A673 (cell line): ENCODE measurements at places on chromosomes 2 and 18.

DNA sequence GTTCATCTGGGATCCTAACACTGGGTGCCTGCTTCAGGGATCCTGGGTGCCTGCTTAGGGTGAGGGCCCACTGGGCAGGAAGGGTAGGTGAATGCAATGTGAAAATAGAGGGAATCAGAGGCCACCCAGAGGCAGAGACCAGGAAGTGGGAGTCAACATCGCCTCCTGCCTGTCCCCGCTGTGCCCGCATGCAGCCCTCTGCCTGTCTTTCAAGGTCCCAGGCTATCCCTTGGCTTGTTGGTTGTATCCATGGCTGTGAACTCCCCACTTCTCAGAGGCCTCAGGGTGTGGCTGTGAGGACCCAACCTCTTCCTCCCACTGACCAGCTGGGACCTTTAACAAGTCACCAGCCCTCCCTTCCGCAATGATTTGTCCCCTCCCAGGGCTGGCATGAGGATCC, 26.5 kb downstream of the PSD4 start:
- no peak overlapping the region for H3K4me3 ChIP-seq
- DNase-seq: peak; percentile 14
- H3K27me3 ChIP-seq: no peaks in the 10 kb centered on the region
- H3K36me3 ChIP-seq: no peaks in the 10 kb centered on the region

- no peaks in the 10 kb centered on the region for H3K36me3 ChIP-seq
- H3K27me3 ChIP-seq: peaks cover 9% of the 10 kb centered on the region
- H3K4me3 ChIP-seq: no peak overlapping the region
- DNase-seq: no peak
Observed at GRCh38 chr2:65193446-65193845, 34.2 kb upstream of the ACTR2 start.

DNA sequence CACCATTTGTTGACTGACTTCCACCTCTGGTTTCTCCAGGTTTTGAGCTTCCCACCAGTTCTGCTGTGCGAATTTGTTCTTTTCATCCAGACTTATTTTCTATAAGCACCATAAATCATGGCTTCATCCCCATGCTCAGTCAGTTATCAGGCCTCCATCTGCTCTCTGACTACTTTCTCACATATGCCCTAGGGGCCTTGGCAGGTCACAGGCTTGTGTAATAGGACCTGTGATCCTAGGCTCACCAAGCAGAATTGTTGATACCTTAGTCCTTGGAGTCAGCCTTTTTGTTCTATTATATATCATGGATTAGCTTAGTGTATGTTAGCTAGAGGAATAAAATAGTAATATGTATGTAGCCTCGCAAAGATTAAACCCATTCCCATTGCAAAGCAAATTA, 284.2 kb upstream of the TANK start:
- H3K27ac ChIP-seq: no peak overlapping the region
- no peaks in the 10 kb centered on the region for H3K27me3 ChIP-seq
- peaks cover 5% of the 10 kb centered on the region for H3K4me1 ChIP-seq

GRCh38 chr18:33483908-33484307, 43.4 kb upstream of the CCDC178 start:
- no peaks in the 10 kb centered on the region for H3K36me3 ChIP-seq
- DNase-seq: no peak
- no peak overlapping the region for H3K4me3 ChIP-seq

- peaks cover 27% of the 10 kb centered on the region for H3K27me3 ChIP-seq
- peaks cover 5% of the 10 kb centered on the region for H3K4me1 ChIP-seq
- no peaks in the 10 kb centered on the region for H3K36me3 ChIP-seq
- DNase-seq: no peak
- no peak overlapping the region for H3K27ac ChIP-seq
- H3K4me3 ChIP-seq: no peak overlapping the region
Observed at GRCh38 chr2:98821629-98822135, 90.8 kb upstream of the MGAT4A start.

- H3K27me3 ChIP-seq: no peaks in the 10 kb centered on the region
- no peak overlapping the region for H3K27ac ChIP-seq
- no peaks in the 10 kb centered on the region for H3K4me1 ChIP-seq
- no peak overlapping the region for H3K4me3 ChIP-seq
- no peaks in the 10 kb centered on the region for H3K36me3 ChIP-seq
Observed at GRCh38 chr2:55141572-55142413, 90.3 kb downstream of the CLHC1 start.

DNA sequence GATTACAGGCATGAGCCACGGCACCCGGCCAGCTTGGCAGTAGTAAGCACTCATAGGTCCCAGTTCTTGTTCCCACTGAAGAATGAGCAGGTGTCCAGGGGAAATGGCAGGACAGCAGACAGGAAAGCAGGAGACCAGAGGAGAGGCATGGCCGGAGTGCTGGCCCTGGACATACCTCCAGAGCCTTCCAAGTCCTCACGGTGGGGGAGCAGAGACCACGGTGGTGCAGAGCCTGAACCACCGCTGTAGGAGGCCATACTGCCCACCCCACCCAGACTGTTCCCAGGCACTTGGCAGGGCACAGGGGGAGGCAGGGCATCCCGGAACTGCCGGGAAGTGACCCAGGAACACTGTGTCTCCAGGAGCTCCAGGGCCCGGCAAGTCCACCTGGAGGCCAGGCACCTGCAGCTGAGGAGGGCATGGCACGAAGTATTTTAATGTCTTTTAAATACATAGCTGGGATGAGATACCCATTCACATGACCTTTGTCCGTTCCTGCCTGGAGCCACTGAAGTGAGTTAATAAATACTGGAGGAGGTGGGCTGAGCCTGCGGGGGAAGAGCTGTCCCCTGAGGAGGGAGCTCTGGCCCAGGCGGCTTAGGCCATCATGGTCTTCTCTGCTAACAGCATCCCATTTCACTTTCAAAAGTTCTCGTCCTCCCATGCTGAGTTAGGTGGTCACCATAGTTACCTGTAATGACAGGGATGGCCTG, 49.7 kb upstream of the TFCP2L1 start:
- H3K27ac ChIP-seq: no peak overlapping the region
- no peaks in the 10 kb centered on the region for H3K36me3 ChIP-seq
- peaks cover 5% of the 10 kb centered on the region for H3K4me1 ChIP-seq
- H3K4me3 ChIP-seq: no peak overlapping the region
- H3K27me3 ChIP-seq: no peaks in the 10 kb centered on the region
- no peak for DNase-seq

DNA sequence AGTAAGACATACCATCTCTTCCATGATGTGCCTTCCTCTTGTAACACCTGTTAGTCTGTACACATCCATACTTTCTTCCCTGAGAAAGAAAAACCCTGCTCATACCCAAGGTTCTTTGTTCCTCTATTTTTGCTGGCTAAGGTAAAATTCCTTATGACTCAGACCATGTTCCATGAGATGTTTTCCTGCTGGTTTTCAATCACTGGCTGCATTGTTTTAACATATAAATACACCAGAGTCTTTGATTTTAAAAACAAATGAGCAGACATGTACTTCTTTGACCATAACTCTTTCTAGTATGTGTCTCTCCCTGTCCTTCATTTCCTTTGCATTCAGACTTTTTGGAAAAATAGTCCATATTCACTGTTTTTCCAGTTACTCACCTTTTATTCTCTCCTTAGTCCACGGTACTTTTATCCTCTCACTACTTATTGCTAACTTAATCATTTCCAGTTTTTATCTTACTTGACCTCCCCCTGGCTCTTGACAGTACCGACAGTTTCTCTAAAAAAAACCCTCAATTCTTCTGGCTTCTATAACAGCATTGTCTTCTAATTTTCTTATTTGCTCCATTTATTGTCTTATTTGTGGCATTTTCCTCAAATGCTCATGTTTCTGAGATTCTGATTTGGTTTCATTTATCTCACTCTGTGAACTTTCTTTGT, 4.3 kb downstream of the VAPA start:
- no peaks in the 10 kb centered on the region for H3K27me3 ChIP-seq
- no peak overlapping the region for H3K27ac ChIP-seq
- no peaks in the 10 kb centered on the region for H3K36me3 ChIP-seq
- H3K4me3 ChIP-seq: no peak overlapping the region
- DNase-seq: no peak

GRCh38 chr18:27752944-27753343, 424.0 kb downstream of the CDH2 start:
- no peak overlapping the region for H3K4me3 ChIP-seq
- H3K36me3 ChIP-seq: no peaks in the 10 kb centered on the region
- H3K4me1 ChIP-seq: no peaks in the 10 kb centered on the region
- DNase-seq: no peak

DNA sequence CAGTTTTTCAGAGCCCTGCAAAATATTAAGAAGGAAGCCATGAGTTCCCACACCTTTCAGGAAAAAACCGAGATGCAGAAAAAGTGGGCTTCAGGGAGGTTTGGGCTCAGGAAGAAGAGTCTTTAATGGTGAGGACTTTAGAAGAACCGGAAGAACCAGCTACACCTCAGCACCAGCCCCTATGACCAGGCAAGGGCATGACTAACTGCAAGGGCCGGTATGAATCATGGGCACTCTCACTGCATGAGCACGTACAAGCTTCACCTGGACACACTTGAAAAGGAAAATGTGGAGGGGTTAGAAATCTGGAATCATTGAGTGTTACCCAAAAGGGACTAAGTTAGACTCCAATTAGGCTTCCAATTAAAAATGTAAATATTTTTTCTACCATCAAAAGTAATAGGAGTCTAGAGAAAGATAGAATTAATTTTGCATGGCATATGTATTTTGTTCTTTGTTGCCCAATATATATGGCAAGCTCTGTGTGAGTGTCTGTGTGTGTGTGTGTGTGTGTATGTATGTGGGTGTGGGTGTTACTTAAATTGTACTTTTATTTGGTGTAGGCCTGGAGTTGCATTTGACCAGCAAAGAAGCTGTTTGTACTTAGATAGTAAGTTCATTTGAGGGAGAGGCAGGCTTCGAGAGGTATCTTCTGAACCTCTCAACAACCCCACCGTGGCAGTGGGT, 66.5 kb upstream of the THUMPD2 start:
- H3K27ac ChIP-seq: no peak overlapping the region
- H3K4me1 ChIP-seq: no peaks in the 10 kb centered on the region
- no peaks in the 10 kb centered on the region for H3K27me3 ChIP-seq
- H3K4me3 ChIP-seq: no peak overlapping the region

DNA sequence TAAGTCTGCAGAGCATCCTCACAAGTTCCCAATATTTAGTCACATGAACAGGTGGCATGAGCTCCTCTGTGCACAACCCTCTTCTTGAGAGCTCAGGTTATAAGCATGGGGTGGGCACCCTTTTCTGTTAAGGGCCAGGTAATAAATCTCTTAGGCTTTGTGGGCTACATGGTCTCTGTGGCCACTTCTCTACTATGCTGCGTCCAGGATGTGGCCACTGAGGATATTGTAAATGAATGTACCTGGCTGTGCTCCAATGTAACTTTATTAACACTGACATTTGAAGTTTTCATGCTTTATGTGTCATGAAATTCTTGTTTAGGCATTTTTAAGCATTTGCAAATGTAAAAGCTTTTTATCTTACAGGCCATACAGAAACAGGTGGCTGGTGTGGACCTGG, 116.8 kb upstream of the ST6GAL2 start:
- H3K27ac ChIP-seq: no peak overlapping the region
- H3K4me3 ChIP-seq: no peak overlapping the region
- no peaks in the 10 kb centered on the region for H3K36me3 ChIP-seq
- no peaks in the 10 kb centered on the region for H3K4me1 ChIP-seq
- H3K27me3 ChIP-seq: no peaks in the 10 kb centered on the region
- no peak for DNase-seq
